LoVo (cell line): ENCODE measurements at places on chromosomes 11 and 22.

GRCh38 chr11:94747146-94747545 is 21.0 kb upstream of the AMOTL1 start:
- DNase-seq, result peak; percentile 50

GRCh38 chr11:123047266-123047946 is 14.5 kb downstream of the HSPA8 start:
- DNase-seq, result no peak

DNA sequence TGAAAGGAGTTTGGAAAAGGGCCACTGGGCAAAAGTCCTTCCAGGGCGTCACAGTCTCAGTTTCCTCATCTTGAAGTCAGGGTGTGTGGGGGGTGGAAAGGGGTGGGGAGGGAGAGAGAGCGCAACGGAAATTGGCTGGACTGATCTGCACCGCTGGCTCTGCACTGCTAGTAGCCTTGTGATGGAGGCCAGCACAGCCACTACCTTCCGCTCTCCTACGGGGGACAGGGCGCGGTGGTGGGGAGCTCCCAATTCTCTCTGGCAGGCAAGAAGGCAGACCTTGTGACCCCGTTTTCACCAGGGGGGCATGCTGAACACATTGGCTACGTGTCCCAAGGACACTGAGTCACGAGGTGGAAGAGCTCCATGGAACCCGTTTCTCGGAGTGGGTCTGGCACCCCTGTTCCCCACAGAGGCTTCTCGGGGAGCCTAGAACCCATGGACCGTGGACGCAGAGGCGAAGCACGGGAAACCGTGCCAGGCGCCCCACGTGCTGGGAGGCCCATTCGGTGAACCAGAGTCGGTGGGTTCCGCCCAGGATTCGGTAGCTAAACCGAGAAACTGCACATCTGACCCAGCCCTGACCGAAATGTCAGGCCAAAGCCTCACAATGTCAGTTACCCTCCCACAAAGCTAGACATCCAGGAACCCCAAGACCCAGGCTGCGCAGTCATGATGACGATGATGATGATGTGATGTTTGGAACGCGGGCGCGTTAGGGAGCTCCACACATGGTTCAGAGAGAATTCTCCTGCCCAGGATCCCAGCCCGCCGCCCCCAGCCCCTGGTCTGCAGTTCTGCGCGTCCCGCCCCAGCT is 28.3 kb upstream of the WNT11 start:
- DNase-seq, result no peak

GRCh38 chr22:42372976-42373375 is 59.2 kb downstream of the NFAM1 start:
- DNase-seq, result no peak

- no peak for DNase-seq
These were observed 77.8 kb downstream of the MN1 start for GRCh38 chr22:27723708-27724107.

GRCh38 chr22:17429516-17429915 is 60.3 kb downstream of the CECR2 start:
- DNase-seq, result no peak
